ENCODE measurements at places on chromosomes 1 and 21. TPM values are rescaled to one million over a fixed set of nuclear protein-coding genes. Genes with fewer than 3 reads are reported as not detected.
A peak's percentile ranks its signal among the peaks of the same experiment; 100 is the strongest.

DNA sequence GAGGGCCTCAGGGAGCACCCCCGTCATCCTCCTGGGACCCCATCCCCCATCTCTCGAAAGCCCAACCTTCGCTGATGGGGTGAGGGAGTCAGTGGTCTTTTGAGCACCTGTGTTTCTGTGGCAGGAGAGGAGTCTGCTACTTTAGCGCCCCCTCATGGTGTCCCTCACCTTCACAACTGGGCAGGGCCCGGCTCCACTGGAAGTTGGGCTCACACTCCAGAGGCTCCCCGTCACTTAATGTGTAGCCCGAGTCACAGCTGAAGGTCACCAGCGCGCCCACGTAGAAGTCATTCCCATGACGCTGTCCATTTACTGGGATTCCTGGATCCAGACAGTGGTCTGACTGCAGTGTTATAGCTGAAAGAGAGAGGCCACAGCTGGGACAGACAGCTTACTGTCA lies 139.5 kb upstream of the HMGB4 start:
- no peaks in the 10 kb centered on the region for H3K4me1 ChIP-seq
- no peak overlapping the region for H3K27ac ChIP-seq
- no peaks in the 10 kb centered on the region for H3K36me3 ChIP-seq

- H3K27ac ChIP-seq = no peak overlapping the region
- no peak overlapping the region for H3K4me3 ChIP-seq
- H3K4me1 ChIP-seq = no peaks in the 10 kb centered on the region
- H3K27me3 ChIP-seq = no peaks in the 10 kb centered on the region
- no peaks in the 10 kb centered on the region for H3K36me3 ChIP-seq
- DNase-seq = no peak
These were observed 125.1 kb downstream of the CRB1 start for GRCh38 chr1:197393105-197393504.

DNA sequence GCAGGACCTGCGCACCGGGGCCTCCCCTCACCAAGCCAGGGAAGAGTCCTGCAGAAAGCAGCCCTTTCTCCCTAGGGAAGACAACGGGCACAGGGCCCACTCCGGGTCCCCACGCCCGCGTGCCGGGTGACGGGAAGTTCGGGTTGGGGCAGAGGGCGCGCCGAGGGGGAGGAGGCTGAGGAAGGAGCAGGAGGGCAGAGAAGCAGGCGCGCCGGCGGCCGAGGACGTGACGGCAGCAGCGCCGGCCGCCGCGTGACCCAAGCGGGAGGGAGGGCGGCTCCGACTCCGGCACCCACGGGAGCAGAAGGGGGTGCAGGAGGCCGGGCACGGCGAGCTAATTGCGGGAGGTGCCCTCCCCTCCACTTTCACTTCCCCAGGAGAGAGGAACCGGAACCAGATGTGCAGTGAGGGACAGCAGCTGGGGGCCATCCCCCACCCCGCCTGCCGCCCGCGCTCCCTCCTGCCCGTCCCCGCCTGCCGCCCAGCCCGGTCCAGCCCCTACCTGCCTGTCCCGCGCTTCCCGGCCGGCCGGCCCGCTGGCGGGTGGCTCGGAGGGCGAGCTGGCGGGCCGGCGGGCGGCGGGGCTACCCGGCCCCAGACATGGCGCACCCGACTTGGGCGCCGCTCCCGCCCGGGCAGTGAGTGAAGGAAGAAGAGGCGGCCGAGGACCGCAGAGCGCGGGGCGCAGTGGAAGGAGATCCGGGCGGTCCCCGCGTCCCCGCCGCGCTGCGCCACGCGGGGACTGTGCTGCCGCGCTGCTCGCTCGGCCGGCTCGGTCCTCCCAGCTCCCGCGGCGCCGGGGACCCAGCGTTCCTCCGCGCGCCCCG lies 510 bp downstream of the DENND4B start:
- peak; percentile 73 for DNase-seq
- peak overlapping the region; percentile 79 for H3K27ac ChIP-seq
- H3K4me1 ChIP-seq = peaks cover 26% of the 10 kb centered on the region
- peak overlapping the region; percentile 74 for H3K4me3 ChIP-seq
- H3K27me3 ChIP-seq = no peaks in the 10 kb centered on the region
- no peaks in the 10 kb centered on the region for H3K36me3 ChIP-seq

GRCh38 chr1:153944005-153944826 lies 2.3 kb downstream of the DENND4B start:
- no peaks in the 10 kb centered on the region for H3K27me3 ChIP-seq
- peak overlapping the region; percentile 95 for H3K27ac ChIP-seq
- H3K4me1 ChIP-seq = peaks cover 26% of the 10 kb centered on the region

DNA sequence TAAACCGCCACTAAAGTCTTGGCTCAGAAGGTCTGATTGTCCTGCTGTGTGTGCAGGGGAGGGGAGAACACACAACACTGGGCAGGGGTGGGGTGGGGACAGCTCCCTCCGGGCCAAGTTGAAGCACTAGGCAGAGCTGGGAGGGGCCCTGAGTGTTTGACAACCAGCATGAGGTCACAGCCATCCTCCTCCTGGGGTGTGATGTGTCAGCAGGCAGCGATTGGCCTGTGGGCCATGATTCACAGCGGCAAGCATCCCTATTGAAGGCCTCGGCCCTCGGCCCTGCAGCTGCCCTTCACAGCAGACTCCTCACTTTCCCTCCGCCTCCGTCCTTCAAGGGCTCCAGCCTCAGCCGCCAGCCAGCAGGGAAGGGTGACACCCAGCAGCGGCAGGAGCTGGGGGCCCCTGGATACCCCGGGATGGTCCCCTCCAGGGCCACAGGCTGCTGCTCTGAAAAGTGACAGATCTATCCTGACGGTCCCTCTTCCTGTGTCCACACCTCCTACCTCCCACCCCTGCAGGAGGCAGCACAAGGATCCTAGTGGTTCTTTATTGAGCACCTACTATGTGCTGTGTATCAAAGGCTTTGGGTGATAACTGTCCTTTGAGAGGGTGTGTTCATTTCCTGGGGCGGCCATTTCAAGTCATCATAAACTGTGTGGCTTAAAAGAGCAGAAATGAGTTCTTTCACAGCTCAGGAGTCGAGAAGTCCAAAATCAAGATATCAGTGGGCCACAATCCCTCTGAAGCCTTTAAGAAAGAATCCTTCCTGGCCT lies 66.0 kb upstream of the SLC25A33 start:
- H3K4me3 ChIP-seq = no peak overlapping the region
- peaks cover 4% of the 10 kb centered on the region for H3K4me1 ChIP-seq
- H3K36me3 ChIP-seq = no peaks in the 10 kb centered on the region
- DNase-seq = no peak
- no peaks in the 10 kb centered on the region for H3K27me3 ChIP-seq
- no peak overlapping the region for H3K27ac ChIP-seq

DNA sequence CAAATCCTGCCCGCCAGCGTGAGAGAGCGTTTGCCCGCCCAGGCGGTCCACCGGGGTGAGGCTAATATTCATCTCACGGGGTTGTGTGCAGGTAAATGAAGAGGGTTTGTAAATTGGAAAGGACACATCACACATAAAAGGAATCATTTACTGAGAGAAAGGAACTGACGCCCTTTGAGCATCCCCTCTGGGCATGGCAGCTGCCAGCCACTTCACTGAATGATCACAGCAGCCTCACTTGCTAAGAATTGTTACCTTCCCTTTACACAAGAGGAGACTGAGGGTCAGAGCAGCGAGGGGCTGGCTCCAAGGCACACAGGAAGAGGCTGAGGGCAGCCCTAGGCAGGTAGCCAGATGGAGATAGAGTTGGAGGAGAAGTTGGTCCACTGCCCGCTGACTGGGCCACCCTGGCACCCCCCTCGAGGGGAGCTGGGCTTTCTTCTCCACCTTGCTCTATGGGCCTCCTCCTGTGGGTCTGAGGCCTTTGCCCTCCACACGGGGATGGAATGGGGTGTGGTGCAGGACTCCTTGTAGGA lies 96.0 kb downstream of the FOXD2 start:
- no peak overlapping the region for H3K4me3 ChIP-seq
- H3K36me3 ChIP-seq = no peaks in the 10 kb centered on the region
- no peak overlapping the region for H3K27ac ChIP-seq
- no peak for DNase-seq
- no peaks in the 10 kb centered on the region for H3K4me1 ChIP-seq
- H3K27me3 ChIP-seq = no peaks in the 10 kb centered on the region

GRCh38 chr1:216535059-216535458 lies 111.8 kb upstream of the USH2A start:
- H3K4me3 ChIP-seq = no peak overlapping the region
- DNase-seq = no peak
- H3K4me1 ChIP-seq = peaks cover 4% of the 10 kb centered on the region
- H3K27ac ChIP-seq = no peak overlapping the region

- H3K4me1 ChIP-seq = no peaks in the 10 kb centered on the region
- H3K36me3 ChIP-seq = no peaks in the 10 kb centered on the region
- no peak overlapping the region for H3K4me3 ChIP-seq
- H3K27me3 ChIP-seq = no peaks in the 10 kb centered on the region
- no peak for DNase-seq
These were observed 599.6 kb downstream of the PTPRU start for GRCh38 chr1:29835874-29836273.

GRCh38 chr1:197736685-197737084 lies 38.6 kb downstream of the DENND1B start:
- no peak for DNase-seq
- no peaks in the 10 kb centered on the region for H3K36me3 ChIP-seq
- H3K4me3 ChIP-seq = no peak overlapping the region
- H3K27ac ChIP-seq = no peak overlapping the region
- H3K4me1 ChIP-seq = peaks cover 35% of the 10 kb centered on the region

DNA sequence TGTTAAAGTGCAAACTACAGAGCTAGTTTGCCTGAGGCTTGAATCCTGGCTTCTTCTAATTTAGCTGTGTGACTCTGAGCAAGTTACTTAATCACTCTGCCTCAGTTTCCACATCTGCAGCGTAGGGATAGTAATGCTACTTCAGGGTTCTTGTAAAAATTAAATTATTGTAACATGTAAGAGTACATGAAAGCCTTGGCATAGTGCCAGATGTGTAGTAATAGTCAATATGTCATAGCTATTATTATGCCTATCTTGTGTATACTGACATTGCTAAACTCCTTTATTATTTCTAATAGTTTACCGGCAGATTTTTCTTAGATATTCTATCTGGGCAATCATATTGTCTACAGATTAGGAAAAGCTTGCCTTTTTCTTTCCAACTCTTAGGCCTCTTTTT lies 6.8 kb upstream of the TADA1 start:
- H3K4me1 ChIP-seq = peaks cover 3% of the 10 kb centered on the region
- H3K36me3 ChIP-seq = no peaks in the 10 kb centered on the region
- H3K27me3 ChIP-seq = no peaks in the 10 kb centered on the region
- H3K27ac ChIP-seq = no peak overlapping the region

DNA sequence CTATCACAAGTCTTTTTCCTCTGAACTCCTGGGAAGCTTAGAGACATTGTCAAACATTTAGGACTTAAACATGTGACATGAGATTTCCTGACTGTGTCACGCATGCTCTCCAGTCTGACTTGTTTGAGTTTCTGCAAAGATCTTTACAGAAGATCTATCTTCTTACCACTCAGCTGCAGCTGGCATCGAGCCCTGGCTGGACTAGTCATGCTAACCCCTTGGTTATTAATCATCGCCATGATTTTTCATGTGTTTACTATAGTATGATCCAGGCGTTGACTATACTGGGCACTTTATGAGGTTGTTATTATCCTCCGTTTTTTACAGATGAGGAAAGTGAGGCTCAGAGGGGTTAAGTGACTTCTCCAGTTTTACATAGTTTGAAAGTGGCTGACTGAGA lies 18.1 kb upstream of the IRF2BP2 start:
- peak; percentile 79 for DNase-seq
- no peak overlapping the region for H3K4me3 ChIP-seq
- peaks cover 38% of the 10 kb centered on the region for H3K4me1 ChIP-seq
- H3K27ac ChIP-seq = no peak overlapping the region
- H3K27me3 ChIP-seq = no peaks in the 10 kb centered on the region

DNA sequence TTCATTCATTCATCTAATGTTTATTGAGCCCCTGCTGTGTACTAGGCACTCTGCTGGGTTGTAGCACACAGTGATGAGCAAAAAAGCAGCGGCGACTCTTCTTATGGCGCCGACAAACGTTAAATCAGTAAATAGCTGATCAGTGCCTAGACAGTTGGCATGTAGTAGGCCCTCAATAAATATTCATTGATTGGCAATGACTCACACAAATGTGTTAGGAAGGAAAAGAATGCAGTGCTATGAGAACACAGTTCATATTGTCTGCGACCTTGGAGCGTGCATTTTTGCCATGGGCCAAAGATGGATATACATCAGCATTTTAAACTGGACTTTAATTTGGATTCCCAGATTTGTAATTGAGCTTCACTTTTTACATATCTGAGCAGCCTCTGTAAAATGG lies 52.0 kb downstream of the PRDM2 start:
- no peaks in the 10 kb centered on the region for H3K36me3 ChIP-seq
- peaks cover 54% of the 10 kb centered on the region for H3K4me1 ChIP-seq
- H3K4me3 ChIP-seq = no peak overlapping the region
- H3K27ac ChIP-seq = no peak overlapping the region
- H3K27me3 ChIP-seq = no peaks in the 10 kb centered on the region

DNA sequence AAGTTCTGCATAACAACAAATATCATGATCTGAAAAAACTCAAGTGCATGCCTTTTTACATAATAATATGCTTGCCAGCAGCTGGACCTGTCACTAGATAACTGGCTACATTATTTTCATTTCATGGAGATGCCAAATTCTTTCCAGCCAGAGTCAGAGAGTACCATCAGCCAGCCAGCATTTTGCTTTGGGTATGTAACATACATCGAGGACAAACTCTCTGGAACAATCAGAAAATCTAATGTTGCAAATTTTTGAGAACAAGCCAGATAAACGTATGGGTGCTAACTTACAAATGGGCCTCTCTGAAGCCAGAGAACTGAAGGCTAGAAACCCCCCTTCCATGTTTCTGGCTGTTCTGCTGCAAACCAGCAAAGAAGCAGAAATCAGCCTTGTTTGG lies 76.3 kb upstream of the BACE2 start:
- H3K4me3 ChIP-seq = no peak overlapping the region
- H3K36me3 ChIP-seq = no peaks in the 10 kb centered on the region
- no peak overlapping the region for H3K27ac ChIP-seq
- no peaks in the 10 kb centered on the region for H3K4me1 ChIP-seq

DNA sequence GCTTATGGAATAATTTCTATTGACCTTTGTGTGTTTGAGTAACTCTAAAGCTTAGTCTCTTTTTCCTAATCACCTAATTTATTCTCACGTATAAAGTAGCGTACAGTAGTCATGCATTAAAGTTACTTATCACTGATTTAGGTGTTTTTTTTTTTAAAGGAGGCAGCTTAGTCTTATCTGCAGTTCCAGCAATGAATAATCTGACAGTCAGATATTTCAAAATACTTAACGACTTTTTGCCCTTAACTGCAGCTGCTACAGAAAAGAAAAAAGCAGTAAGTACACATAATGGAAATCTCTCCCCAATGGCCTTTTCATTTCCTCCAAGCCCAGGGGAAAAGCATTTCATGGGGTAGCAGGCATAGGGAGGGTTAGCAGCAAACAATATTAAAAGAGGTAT lies 54.6 kb downstream of the SLC35F3 start:
- no peak overlapping the region for H3K4me3 ChIP-seq
- no peak overlapping the region for H3K27ac ChIP-seq
- no peaks in the 10 kb centered on the region for H3K27me3 ChIP-seq
- no peak for DNase-seq
- H3K4me1 ChIP-seq = no peaks in the 10 kb centered on the region

CD48 gene
- total RNA-seq = 2.3 TPM

NEGR1 gene
- 6.3 TPM for total RNA-seq

GPN2 gene
- total RNA-seq = 8.8 TPM

C4BPB gene
- total RNA-seq = 11.9 TPM

HES3 gene
- not detected for total RNA-seq

ECE1 gene
- total RNA-seq = 83.3 TPM

IL22RA1 gene
- 49.1 TPM for total RNA-seq
